ENCODE measurements at places on chromosomes 6 and 20. TPM values are rescaled to one million over a fixed set of nuclear protein-coding genes. Genes with fewer than 3 reads are reported as not detected.

The CD24 gene
- total RNA-seq: 63.6 TPM

The SLC32A1 gene
- not detected for total RNA-seq

DNA sequence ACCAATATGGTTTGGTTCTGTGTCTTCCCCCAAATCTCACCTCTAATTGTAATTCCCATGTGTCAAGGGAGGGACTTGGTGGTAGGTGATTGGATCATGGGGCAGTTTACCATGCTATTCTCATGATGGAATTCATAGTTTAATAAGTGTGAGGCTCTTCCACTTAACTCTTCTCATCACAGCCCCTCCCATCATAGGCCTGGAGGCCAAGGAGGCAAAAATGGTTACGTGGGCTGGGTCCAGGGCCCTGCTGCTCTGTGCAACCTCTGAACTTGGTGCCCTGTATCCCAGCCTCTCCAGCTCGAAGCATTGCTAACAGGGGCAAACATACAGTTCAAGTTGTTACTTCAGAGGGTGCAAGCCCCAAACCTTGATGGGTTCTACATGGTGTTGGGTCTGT, 232.7 kb downstream of the ADGRG6 start:
- no peaks in the 10 kb centered on the region for H3K36me3 ChIP-seq
- DNase-seq: no peak
- H3K4me3 ChIP-seq: no peak overlapping the region
- no peaks in the 10 kb centered on the region for H3K27me3 ChIP-seq

The KCNQ5 gene
- total RNA-seq: 1.3 TPM

The OR2J3 gene
- not detected for total RNA-seq

The EXOC2 gene
- 31.2 TPM for total RNA-seq

GRCh38 chr6:1475174-1475573, 85.8 kb downstream of the FOXF2 start:
- H3K27me3 ChIP-seq: no peaks in the 10 kb centered on the region
- no peak for DNase-seq
- no peak overlapping the region for H3K27ac ChIP-seq
- H3K36me3 ChIP-seq: no peaks in the 10 kb centered on the region
- peaks cover 3% of the 10 kb centered on the region for H3K4me1 ChIP-seq

The C6orf15 gene
- not detected for total RNA-seq

- no peak for DNase-seq
- no peaks in the 10 kb centered on the region for H3K36me3 ChIP-seq
- H3K4me3 ChIP-seq: no peak within 1 kb of the TSS
- H3K27me3 ChIP-seq: peaks cover 45% of the 10 kb centered on the region
Measured at GRCh38 chr20:5316188-5317158, at the start of gene PROKR2. Gene PROKR2 (minus strand): TSS chr20:5316954. CDS start chr20:5314369, 2,585 bp downstream.

GRCh38 chr6:108632441-108632840, 71.7 kb downstream of the FOXO3 start:
- no peak overlapping the region for H3K4me3 ChIP-seq
- no peak overlapping the region for H3K27ac ChIP-seq
- H3K4me1 ChIP-seq: peaks cover 83% of the 10 kb centered on the region
- no peaks in the 10 kb centered on the region for H3K36me3 ChIP-seq
- H3K27me3 ChIP-seq: no peaks in the 10 kb centered on the region

GRCh38 chr6:163944897-163945296, 530.4 kb downstream of the QKI start:
- H3K36me3 ChIP-seq: no peaks in the 10 kb centered on the region
- H3K4me1 ChIP-seq: no peaks in the 10 kb centered on the region
- peaks cover 7% of the 10 kb centered on the region for H3K27me3 ChIP-seq
- H3K4me3 ChIP-seq: no peak overlapping the region
- DNase-seq: no peak
